Activated T-helper 2 cell treated with anti-CD3 and anti-CD28 coated beads, Interferon-gamma antibody, Interleukin-2, Interleukin-4, amounts not matched to agents 10 μg/mL and 5 μg/mL and 100 μg/mL, durations not matched to agents 14 hours and 24 hours and 36 hours (primary cell): ENCODE measurements at places on chromosomes 1 and 21.

GRCh38 chr1:71676979-71677925 lies 596.4 kb upstream of the ZRANB2 start:
- H3K4me1 ChIP-seq: no peaks in the 10 kb centered on the region
- no peaks in the 10 kb centered on the region for H3K36me3 ChIP-seq
- no peaks in the 10 kb centered on the region for H3K27me3 ChIP-seq
- no peak overlapping the region for H3K4me3 ChIP-seq

DNA sequence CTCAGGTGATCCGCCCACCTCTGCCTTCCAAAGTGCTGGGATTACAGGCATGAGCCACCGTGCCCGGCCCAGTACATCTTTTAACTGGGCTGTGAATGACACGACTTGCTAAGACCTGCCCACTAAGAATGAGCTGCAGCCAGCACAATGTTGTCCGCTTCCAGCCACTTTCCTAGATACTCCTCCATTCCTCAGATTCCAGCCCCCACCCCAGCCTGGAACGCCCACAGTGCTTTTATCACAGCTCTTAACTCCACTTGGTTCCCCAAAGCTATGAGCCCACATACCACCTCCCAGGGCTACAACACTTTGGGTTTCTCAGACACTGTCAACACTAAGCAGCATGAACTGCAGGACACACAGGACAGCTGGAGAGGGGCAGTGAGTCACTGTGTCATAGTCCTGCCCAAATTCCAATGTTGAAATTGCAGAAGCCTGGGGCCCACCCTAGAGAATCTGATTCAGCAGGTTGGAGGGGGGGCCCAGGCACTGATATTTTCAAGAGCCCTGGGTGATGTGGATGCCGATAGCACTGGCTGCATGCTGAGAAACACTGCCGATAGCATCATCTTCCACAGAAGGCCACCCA lies 58.0 kb downstream of the ACBD3 start:
- H3K36me3 ChIP-seq: no peaks in the 10 kb centered on the region
- no peak overlapping the region for H3K27ac ChIP-seq
- peaks cover 4% of the 10 kb centered on the region for H3K27me3 ChIP-seq
- H3K4me1 ChIP-seq: peaks cover 29% of the 10 kb centered on the region
- no peak overlapping the region for H3K4me3 ChIP-seq

- H3K27ac ChIP-seq: no peak overlapping the region
- H3K4me3 ChIP-seq: no peak overlapping the region
- H3K4me1 ChIP-seq: peaks cover 2% of the 10 kb centered on the region
- peaks cover 2% of the 10 kb centered on the region for H3K27me3 ChIP-seq
- no peak for DNase-seq
These were observed 103.7 kb downstream of the AK5 start for GRCh38 chr1:77385551-77385950.

- H3K27me3 ChIP-seq: no peaks in the 10 kb centered on the region
- H3K27ac ChIP-seq: no peak overlapping the region
- no peak overlapping the region for H3K4me3 ChIP-seq
- peaks cover 17% of the 10 kb centered on the region for H3K4me1 ChIP-seq
- no peak for DNase-seq
These were observed 71.5 kb downstream of the USP24 start for GRCh38 chr1:55143684-55144083.

DNA sequence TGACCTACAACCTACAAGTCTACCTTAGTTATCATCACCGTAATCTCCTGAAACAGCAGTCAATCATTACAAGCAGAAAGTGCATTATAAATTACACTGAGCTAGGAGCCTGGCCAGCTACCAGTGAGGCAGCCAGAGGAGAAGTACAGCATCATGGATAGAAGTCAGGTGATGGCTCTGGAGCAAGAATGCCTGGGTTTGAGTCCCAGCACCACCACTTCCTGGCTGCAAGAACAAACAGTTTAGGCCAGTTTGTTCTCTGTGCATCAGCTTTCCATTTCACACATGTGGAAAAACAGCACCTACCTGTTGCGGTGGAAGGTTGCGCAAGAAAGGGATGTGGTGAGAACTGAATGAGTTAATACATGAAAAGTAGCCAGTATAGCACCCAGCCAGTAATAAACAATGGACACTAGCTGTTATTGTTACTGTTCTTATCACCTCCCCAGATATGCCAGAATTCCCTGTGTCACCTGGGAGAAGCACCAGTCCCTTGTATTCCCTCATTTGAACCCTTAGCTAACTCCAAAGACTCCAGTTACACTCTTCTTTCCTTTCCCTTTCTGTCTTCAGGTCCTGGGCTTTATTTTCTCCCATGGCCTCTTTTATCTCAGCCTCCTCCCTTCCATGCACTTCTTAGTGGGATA lies 9.0 kb downstream of the CREG1 start:
- no peak overlapping the region for H3K4me3 ChIP-seq
- no peak for DNase-seq
- H3K27me3 ChIP-seq: no peaks in the 10 kb centered on the region
- peaks cover 14% of the 10 kb centered on the region for H3K36me3 ChIP-seq

GRCh38 chr1:75475696-75476095 lies 135.2 kb downstream of the SLC44A5 start:
- H3K27me3 ChIP-seq: no peaks in the 10 kb centered on the region
- no peaks in the 10 kb centered on the region for H3K4me1 ChIP-seq
- no peak for DNase-seq
- H3K27ac ChIP-seq: no peak overlapping the region

DNA sequence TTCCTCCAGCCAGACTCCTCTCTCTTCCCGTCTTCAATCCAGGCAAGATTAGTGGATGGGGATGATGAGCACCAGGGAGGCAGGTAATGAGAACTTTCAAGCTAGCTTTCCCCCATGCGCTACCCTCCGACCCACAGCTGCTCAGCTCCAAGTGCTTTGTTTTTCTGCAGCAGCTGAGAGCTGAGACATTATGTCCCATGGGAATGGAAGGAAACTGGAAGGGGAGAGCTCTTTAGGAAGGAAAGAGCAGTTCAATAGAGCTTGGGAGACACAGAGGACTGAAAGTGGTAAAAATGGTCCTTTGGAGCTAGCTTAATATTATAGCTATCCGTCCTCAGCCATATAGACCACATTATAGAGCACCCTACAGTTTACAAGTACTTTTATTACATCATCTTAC lies 39.8 kb downstream of the RAB3B start:
- H3K27me3 ChIP-seq: peaks cover 16% of the 10 kb centered on the region
- no peak overlapping the region for H3K4me3 ChIP-seq
- no peak overlapping the region for H3K27ac ChIP-seq
- H3K4me1 ChIP-seq: no peaks in the 10 kb centered on the region
